ENCODE measurements at places on chromosomes 11 and 22.

GRCh38 chr11:125685228-125685627 lies 4.6 kb upstream of the ACRV1 start:
- DNase-seq = no peak

GRCh38 chr22:37146051-37146385 lies 3.7 kb downstream of the IL2RB start:
- no peak for DNase-seq

- DNase-seq = no peak
Observed at GRCh38 chr11:44824300-44824704, 97.5 kb downstream of the TSPAN18 start.

- DNase-seq = no peak
Observed at GRCh38 chr11:95455228-95455970, 224.4 kb upstream of the SESN3 start.

GRCh38 chr11:75149766-75150465 lies 991 bp upstream of the SLCO2B1 start:
- no peak for DNase-seq

- no peak for DNase-seq
Observed at GRCh38 chr11:96227244-96227643, 115.8 kb downstream of the MAML2 start.

DNA sequence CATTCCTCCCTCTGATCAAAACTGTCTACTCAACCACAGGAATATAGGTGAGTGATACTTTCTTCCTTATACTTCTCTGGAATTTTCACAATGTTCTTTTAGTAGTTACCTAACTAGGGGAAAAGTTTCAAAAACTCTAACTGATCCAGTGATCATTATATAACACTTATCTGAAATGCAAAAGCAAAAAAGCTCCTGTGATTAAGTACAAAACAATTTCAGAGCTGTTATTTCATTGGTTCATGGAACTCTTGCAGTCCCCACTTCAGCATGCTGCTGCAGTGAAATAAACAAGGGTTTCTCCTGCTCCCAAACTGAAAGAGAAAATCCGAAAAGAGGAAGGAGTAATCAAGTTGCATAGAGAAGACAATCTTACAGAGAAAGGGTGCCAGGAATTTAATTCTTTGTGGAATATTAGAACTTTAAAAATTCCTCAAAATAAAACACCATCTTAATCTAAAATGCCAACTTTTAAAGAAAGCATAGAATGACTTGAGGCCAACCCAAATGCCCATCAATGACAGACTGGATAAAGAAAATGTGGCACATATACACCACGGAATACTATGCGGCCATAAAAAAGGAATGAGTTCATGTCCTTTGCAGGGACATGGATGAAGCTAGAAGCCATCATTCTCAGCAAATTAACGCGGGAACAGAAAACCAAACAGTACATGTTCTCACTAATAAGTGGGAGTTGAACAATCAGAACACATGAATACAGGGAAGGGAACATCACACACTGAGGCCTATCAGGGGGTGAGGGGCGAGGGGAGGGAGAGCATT lies 20.3 kb downstream of the PPP2R1B start:
- DNase-seq = no peak

GRCh38 chr11:91187314-91187713 lies 964.5 kb upstream of the CHORDC1 start:
- no peak for DNase-seq

DNA sequence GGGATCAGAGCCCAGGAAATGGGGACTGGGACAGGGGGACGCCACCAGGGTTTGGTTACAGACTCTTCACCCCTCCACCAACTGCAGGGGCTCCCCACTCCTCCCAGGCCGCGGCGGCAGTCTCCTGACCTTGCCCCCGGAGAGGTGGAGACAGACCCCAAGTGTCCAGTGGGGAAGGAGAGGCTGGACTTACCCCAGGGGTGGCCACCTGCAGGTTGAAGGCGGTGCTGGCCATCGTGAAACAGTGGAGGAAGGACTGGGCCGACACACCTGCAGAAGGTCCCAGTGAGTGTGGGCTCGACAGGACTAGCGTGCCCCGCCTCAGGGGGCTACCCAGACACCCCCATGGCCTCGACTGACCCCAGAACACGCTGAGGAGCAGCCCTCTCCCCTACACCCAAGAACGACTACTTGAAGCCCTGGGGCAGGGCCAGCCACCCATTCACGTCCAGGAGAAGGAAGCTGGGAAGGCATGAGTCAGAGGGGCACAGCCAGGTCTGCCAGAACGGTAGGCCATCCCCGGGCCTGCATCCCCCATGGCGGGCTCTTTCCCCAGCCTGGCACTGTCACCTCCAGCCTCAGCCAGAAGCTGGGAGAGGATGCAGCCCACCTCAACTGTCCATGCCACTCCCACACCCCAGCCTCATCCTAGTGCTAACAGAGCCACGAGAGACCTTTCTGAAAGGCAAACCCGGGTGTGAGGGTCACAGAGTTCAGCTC lies 2.3 kb downstream of the GATD1 start:
- no peak for DNase-seq

- no peak for DNase-seq
Observed at GRCh38 chr22:17865183-17866055, 91.2 kb upstream of the BID start.

GRCh38 chr11:16604794-16605388 lies 133.6 kb upstream of the C11orf58 start:
- no peak for DNase-seq

GRCh38 chr11:12279672-12280108 lies 97.7 kb upstream of the PARVA start:
- no peak for DNase-seq

DNA sequence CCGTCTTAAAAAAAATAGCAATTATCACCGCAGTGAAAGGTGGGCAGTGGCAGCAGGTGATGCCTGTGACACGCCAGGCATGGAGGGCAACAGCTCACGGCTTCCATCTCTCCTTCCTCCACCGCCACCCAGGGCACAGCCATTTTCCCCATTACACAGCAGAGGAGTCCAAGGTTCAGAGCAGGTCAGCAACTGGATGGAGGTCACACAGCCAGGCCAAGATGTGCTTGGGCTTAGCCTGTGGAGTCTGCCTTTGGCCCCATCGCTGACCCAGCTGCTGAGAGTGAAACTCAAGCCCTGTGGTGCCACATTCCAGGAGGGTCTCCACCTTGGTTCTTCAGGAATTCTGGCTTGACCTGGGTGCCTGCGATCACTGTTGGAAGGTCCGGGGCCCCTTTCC lies 411.1 kb downstream of the SHANK2 start:
- DNase-seq = no peak

DNA sequence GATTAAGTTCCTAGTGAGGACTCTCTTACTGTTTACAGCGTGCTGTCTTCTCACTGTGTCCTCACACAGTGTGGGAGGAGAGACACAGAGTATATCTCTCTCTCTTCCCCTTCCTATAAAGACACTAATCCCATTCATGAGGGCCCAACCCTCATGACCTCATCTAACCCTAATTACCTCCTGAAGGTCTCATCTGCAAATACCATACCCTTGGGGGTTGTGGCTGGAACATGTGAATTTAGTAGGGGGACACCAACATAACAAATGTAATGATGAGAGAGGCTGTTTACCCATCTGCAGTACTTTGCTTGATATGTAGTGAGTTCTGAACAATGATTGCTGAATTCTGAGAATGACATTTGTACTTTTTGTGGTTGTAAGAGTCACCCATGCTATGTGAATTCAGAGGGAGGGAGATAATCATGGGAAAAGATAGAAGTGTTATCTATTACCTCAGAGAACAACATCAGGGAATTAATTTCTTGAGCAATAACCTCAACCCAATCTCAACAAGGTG lies 4.9 kb upstream of the OR52W1 start:
- no peak for DNase-seq

DNA sequence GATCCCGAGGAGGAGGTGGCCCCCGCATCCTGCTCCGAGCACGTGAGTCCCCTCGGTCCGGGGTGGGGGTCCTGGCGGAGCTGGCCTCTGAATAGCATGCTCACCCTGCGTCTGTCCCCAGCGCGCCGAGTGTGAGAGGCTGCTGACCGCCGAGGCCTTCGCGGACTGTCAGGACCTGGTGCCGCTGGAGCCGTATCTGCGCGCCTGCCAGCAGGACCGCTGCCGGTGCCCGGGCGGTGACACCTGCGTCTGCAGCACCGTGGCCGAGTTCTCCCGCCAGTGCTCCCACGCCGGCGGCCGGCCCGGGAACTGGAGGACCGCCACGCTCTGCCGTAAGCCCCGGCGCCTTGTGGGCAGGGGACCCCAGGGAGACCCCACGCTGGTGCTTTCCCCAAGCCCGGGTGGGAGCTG lies 3.5 kb downstream of the MUC2 start:
- DNase-seq = peak; percentile 10

DNA sequence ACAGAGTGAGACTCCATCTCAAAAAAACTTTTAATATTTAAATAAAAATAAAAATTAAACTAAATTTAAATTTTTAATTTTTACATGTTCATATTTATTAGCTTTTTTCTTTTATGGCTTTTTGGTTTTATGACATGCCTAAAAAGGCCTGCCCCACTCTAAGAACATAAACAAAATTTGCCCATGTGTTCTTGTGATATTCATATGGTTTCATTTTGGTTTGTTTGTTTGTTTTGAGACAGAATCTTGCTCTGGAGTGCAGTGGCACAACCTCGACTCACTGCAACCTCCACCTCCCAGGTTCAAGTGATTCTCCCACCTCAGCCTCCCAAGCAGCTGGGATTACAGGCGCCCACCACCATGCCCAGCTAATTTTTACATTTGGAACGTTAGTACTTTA lies 27.7 kb downstream of the SUSD2 start:
- no peak for DNase-seq

DNA sequence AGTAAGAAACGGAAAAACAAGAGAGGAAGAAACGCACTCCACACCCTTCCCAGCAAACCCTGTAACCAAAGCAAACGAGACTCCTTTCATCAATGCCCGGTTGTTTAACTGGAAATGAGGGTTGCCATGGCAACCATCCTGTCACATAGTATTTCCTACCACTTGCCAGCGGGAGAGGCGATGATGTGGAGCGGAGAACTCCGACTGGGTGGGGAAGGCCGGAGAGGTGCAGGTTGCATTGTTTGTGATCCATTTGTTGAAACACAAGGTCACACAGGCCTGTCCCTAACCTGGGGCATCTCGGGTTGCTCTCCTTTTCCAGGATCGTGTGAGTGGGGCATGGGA lies 609.9 kb downstream of the BUD13 start:
- no peak for DNase-seq

- DNase-seq = no peak
Observed at GRCh38 chr11:1827095-1827813, 7.5 kb upstream of the SYT8 start.

DNA sequence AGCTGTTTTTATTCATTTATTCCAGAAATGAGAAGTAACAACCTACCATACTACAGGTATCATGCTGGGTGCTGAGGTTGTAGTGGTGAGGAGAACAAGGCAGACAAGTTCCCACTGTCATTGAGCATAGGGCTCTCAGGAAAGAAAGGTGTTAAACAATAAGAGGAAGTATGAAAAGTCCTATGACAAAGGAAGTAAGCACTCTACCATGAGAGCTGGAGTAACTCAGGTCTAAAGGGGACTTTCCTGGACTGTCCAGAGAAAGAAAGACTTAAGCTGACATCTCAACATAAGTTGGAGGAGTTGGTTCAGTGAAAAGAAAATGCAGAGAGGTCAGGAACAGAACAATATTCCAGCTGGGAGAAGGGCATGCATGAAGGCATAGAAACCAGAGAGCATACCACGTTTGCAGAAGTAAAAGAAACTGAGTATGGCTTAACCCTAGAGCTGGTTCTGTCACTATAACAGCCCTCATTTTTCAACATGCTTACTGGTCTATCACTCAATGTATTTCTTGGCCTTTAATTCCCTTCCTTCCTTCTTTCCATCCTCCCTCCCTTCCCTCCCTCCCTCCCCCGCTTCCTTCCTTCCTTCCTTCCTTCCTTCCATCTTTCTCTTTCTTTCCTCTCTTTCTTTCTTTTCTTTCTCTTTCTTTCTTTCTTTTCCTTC lies 137.8 kb upstream of the BDNF start:
- no peak for DNase-seq

DNA sequence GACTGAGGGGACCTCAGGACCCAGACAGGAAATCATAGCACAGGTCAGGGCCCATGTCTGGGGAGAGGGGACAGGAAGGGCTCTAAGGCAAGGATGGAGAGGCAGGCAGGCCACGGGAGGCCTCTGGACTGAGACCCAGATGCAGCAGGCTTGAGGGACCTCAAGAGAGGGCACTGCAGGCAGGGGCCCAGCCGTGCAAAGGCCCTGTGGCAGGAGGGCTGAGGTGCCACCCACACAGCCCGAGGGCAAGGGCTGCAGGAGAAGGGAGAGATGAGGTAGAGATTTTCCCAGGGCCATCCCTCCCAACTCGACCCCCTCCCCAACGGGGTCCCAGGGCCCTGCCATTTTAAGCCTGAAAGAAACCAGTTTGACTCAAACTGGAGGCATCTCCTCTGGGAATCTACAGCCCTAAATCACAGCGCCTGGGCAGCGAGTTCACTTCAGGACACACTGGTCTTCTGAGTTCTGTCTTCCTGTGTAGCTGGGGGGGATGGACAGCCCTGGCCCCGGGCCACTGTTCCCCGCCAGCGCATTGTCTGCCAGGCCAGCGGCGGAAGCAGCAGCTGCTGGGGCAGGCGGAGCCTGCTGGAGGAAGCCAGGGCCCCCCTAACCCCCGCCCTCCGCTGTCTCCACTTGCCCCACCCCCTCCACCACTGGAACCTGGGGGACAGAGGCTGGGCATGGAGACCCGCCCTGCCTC lies 20.3 kb upstream of the WNT7B start:
- no peak for DNase-seq

DNA sequence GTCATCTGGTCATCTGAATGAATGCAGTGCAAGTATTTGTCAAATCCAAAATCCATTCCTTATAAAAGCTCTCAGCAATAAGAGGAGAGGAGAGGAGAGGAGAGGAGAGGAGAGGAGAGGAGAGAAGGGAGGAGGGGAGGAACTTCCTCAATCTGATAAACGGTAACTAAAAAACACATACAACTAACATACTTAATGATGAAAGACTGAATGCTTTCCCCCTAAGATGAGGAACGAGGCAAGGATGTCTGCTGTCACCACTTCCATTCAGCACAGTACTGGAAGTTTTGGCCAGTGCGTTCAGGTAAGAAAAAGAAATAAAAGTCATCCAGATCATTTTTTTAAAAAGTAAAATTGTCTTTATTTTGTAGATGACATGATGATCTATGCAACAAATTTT lies 80.4 kb downstream of the CD82 start:
- no peak for DNase-seq

- DNase-seq = no peak
Observed at GRCh38 chr11:58628446-58628845, 6.0 kb downstream of the CNTF start.

- no peak for DNase-seq
Observed at GRCh38 chr22:23815541-23816155, 23.2 kb downstream of the DERL3 start.
